ENCODE measurements at places on chromosomes 16 and 17.

GRCh38 chr16:56672761-56673536, 3.3 kb downstream of the MT1H start:
- DNase-seq: no peak

DNA sequence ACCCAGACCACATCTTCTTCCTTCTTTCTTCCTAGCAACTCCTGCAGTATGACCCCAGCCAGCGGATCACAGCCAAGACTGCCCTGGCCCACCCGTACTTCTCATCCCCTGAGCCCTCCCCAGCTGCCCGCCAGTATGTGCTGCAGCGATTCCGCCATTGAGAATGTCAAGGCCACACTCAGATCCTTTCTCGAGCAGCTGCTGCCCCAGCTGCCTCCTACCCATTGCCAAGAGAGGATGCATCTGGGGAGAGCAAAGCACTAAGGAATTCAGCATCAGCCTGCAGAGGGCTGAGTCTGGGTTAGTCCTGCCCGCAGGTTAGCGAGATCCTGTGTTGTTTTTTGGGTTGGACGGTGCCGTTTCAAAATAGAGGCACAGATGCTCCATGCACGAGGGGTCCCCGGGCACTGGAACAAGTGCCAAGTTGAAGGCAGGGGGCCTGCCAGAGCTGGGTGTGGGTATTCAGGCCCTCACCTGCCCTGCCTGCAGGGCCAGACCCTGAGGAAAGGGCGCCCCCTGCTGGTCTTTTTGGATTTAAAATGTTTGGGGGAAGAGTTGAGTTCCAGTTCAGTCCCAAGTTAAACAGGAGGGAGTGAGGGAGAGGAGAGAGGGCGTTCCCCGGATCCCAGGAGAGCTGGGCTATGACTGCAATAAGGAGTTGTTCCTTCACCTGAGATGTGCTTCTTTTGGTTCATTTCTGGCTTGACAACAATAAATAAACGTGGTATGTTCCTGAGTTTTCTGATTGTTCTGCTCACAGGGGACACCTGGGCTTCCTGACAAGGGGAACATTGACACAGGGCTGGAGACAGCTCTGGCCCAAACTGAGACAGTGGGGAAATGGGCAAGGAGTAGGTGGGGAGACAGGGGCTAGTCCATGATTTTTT, 4.9 kb downstream of the CDK3 start:
- DNase-seq: peak; percentile 83

DNA sequence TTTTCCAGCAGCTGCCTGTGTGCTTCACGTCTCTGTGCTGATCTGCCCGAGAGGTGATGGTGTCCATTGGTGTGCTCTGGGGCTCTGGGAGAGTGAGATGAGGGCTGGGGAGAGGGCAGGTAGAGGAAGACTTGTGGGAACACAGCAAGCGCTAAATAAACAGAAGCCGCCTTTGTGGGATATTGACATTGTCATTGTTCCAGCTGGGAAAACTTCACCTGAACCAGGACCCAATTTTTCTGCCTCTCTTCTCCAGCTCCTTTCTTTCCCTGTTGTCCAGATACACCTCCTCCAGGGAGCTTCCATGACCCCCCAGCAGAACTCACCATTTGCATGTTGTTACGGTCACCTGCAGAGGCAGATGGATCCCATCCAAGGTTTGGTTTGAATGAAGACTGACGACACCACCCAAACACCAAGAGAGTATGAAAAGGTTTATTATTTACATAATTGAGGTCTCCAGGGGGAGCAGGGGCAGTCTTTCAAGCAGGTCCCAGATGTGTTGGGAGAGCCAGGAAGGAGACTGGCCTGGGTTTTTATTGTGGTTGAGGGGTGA, 3.6 kb upstream of the ITGA3 start:
- DNase-seq: no peak

DNA sequence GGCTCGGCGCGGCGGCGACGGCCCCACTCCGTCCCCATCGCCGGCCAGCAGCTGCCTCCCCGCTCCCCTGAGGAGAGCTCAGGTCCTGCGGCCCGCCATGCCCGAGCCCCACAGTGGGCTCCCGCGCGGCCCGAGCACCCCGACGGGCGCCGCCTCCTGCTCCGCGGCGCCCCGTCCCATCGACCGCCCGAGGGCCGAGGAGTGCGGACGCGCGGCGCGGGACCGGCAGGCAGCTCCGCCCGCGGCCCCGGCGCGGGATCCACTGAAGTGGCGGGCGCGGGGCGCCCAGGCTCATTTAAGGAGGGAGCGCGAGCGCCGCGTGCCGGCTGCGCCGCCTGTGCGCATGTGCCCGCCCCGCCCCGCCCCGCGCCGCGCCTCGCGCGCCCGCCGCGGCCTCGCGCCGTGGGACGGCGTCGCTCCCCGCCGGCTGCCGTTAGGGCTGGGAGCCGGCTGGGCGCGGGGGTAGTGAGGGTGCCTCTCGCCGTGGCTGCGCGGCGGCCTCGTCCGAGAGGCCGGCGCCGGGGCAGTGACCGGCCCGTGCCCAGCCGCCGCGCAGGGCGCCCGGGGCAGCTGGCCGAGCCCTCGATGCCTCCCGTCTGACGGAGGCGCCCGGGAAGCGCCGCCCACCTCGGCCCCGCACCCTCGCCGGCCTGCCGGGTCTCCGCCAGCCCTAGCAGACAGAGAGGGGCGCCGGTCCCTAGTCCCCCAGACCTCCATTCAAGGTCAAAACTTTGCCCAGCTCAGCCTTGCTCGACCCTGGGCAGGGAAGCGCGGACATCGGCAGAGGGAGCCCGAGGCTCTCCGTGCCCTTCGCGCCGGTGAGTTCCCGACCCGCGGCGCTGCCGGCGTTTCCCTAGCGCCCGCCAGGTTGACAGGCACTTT, at the start of gene NETO2:
Gene NETO2, minus strand, starts transcription at position 269 of the 882 bp plus-strand sequence. CDS start 333 bp downstream, outside the sequence.
- DNase-seq: peak; percentile 63

GRCh38 chr16:86987746-86988670, 329.2 kb downstream of the C16orf95 start:
- no peak for DNase-seq

DNA sequence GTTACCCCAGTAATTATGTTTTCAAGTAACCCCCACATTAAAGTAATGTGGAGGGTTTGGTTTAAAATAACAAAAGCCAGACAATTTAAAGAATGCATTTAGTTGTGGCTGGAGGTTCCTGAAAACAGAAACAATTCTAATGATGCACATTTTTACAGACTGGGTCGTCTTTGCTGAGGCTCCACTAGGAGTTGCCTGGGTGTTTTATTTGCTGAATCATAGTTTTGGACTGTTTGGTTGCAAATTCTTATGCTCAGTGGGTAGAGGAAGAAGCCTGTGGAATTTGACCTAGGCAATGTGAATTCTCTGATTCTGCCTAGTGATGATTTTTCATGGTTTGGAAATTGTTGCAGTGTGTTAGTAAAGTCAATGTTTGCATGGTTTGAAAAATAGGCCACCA, 16.3 kb downstream of the SHISA9 start:
- no peak for DNase-seq

GRCh38 chr16:12186774-12187335, 210.3 kb downstream of the SNX29 start:
- no peak for DNase-seq
